ENCODE measurements at places on chromosomes 11 and 22.

GRCh38 chr22:45964372-45964771 lies 12.6 kb downstream of the WNT7B start:
- DNase-seq, result no peak

DNA sequence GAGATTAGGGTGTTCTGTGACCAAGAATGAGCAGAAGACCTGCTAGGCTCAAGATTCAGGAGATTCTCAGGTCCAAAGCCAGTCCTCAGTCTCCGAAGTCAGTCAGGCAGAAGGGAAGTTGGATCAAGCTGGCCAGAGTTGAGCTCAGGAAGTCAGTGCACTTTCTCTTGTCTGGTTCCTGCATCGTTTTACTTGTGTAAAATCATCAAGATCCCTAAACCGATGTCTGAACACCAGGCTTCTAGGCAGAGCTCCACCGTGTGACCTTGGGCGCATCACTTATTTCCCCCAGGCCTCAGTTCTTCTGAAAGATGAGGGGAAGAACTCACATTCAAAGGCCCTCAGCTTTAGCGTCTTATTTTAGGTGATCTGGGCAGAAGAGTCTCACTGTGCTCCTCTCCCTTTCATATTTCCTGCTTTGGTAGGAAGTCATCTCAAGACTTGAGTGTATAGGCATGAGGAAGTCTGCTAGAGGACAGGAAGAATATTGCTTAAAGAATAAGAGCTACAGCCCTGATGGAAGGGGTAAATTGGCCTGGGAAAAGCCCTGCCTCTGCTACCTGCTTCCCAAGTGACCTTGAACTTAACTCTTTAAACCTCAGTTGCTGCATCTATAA lies 20.2 kb downstream of the NF2 start:
- no peak for DNase-seq

- DNase-seq, result no peak
These were observed 58.2 kb downstream of the WNT7B start for GRCh38 chr22:45918459-45919370.

GRCh38 chr11:13487661-13488030 lies 8.2 kb downstream of the PTH start:
- no peak for DNase-seq

GRCh38 chr11:31974366-31975136 lies 116.3 kb upstream of the RCN1 start:
- no peak for DNase-seq

- DNase-seq, result no peak
These were observed 16.7 kb downstream of the CRKL start for GRCh38 chr22:20933910-20934309.

All from DMS79 treated with DMSO at 0.1 percent for 48 hours (cell line).